ENCODE measurements at places on chromosomes 7 and 10.

DNA sequence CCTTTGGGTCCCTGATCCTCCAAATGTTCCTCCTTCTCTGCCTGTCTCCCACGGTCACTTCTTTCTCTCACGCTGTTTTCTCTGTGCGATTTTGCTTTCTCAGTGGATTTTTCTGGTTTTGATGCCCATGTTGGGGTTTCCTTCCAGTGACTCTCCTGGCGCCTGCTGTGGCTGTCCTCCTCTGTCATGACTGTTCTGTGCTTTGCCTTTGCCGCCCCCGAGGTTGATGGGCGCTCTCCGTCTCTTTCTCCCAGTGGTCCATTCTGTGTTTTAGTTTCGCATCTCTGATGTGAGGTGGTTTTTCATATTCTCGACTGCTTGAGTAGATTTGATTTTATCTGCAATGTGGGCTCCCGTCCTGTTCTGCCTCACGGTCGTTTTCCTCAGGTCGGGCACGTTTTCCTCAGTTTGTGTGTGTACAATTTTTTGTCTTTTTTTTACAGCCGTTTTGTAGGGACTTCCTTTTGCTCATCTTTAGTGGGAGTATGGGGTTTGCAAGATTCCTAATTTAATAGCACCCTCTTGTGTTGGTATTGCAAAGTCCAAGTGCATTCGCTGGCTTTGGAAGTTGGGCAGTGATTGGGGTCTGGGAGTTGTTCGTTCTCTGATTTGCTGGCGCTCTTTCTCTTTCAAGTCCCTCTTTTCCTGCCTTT, 100.0 kb downstream of the INPP5A start:
- DNase-seq: peak; percentile 51

GRCh38 chr10:77290528-77291155, 347.0 kb downstream of the KCNMA1 start:
- DNase-seq: peak; percentile 34

DNA sequence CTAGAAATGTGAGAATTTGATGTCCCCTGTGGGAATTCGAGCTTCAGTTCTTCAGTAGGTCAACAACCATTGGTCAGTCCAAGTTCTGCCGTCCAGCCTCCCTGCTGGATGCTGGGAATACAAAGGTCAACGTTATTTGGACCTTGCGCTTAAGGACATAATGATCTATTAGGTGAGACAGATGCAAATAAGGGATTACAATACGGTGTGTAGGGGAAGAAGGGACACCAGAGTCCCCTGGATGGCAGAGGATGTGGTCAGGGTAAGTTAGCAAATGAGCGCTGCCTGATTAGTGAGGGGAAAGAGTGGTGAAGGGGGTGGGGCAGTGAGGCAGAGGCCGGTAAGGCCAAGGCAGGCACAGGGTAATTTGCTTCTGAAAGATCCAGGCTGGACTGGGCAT, 16.2 kb downstream of the CCNY start:
- no peak for DNase-seq

- DNase-seq: no peak
Measured at GRCh38 chr10:120833222-120833928, 17.8 kb upstream of the WDR11 start.

GRCh38 chr10:61921143-61921542, 19.6 kb downstream of the ARID5B start:
- DNase-seq: no peak

DNA sequence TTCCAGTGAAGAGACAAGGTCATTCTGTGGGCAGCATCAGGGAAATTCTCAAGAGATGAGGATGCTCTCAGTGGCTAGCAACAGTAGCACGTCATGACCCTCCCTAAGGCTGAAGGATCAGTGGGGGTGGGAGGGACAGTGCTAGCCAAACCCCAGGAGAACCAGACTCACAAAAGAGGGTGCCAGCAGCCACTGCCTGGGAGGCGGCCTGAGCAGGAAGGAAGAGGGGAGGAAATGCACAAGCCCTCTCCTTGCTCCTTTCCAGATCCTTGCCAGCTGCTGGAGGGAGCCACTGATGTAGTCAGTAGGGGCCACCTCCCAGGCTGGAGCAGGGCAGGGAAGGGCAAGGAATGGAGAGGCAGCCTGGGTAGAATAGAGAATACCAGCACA, 302.7 kb downstream of the RPS24 start:
- no peak for DNase-seq

- no peak for DNase-seq
Measured at GRCh38 chr10:113129117-113129516, 179.1 kb downstream of the TCF7L2 start.

GRCh38 chr10:100184426-100184825, 1.4 kb downstream of the ERLIN1 start:
- DNase-seq: no peak

DNA sequence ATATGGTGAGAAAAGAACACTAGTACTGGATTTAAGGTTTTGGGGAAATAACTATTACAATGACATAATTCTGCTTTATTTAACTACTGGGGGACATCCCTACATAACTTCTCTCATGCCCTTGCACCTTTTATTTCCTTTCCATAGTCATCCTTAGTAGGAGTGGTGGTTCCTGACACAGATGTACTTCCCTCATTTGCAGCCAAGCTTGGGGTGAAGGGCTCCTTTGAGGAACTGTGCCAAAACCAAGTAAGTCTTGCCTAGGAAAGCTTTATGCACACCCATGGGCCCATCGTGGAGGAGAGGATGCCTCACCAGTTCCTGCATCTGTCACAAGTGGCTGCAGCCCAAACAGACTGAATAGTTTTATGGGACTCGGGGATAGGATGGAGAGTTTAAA, 20.6 kb downstream of the ZDHHC6 start:
- DNase-seq: peak; percentile 34

DNA sequence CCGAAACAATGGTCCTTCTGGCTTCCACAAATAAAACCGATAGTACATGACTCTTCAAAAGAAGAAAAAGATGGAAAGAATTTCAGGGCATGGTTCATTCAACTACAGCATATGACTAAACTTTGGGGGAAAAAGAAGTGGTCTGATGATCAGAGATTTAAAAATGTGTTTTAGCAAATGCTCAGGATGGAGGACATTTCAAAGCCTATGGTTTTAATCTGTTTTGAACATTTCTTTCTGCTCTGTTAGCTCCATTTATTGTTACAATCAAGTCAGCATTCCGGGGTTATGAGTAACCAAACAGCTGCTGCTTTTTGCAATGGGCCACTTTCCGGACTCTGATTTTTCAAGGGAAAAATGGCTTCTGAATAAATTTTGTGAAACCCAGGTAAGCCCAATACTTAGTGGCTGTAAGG, 142.4 kb downstream of the CUBN start:
- no peak for DNase-seq

DNA sequence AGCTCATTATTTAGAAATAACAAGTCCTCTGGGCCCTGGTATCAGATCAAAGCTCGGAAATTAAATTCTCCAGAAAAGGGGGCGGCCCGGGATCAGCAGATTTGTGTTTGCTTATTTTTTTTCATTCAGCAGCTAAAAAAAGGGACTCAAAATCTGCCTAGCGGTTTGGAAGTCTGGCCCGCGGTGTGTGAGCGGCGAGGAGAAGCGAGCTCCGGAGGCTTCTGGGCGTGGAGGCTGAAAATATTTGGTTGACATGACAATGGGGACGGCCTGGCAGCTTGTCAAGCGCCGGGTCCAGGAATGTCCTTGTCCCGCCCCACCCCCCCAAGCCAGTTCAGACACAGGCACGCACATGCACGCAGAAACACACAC, 43.4 kb downstream of the FOXL3 start:
- no peak for DNase-seq

- no peak for DNase-seq
Measured at GRCh38 chr10:69647819-69648218, 17.8 kb downstream of the FAM241B start.

GRCh38 chr7:91165006-91165845, 99.0 kb upstream of the FZD1 start:
- DNase-seq: no peak

DNA sequence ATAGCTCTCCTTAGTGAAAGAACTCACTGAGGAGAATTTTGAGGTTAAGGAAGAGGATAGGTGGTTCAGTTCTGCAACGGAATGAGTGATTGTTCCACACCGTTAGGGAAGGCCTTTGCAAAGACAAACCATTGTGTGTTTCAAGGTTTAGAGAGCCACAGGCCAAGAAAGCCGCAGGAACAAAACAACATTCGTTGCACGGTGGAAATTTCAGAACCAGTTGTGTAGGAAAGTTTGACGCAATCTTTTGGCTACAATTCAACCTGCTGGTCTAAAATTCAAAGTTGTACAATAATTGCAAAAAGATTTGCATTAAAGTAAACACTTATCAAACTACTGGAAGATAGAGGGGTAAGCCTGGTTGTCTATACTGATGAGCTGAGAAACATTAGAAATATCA, 91.4 kb downstream of the FAM107B start:
- DNase-seq: no peak

DNA sequence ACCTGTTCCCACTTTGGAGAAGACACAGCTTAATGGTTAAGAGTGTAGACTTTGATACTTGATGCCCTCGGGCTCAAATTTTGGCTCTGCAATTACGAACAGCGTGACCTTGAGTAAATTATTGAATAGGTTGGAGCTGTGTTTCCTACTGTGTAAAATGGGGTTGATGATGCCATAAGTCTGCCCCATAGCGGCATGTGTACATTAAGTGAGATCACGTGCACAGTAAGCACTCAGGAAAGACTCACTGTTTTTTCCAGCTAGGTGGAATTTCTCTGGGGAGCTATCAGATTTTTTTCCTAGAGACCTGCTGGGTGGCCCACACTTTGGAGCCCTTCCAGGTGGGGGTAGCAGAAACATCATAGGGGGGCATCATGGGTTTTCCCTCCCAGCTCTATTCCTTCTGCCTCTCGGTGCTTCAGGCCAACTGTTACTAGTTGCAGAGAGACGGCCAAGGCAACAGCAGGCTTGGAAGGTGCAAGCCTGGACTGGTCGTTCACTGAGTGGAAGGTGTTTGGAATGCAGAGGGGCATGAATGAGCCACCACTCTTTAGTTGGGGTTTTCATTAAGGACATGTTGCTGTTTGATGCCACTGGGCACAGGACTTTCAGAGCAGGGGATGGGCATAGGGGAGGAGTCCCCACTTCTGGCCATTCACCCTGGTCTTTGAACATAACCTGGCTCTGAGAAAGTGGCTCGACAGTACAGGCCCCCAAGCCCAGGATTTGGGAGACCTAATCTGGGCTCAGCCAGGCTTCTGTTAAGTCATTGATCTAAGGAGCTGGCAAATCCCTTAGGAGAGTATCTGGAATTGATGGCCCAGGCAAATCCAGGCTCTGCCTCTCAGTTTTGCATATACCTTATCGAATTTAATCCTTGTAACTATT, 64.0 kb downstream of the SYPL1 start:
- peak; percentile 71 for DNase-seq

GRCh38 chr7:151715666-151716315, 161.1 kb downstream of the PRKAG2 start:
- no peak for DNase-seq

DNA sequence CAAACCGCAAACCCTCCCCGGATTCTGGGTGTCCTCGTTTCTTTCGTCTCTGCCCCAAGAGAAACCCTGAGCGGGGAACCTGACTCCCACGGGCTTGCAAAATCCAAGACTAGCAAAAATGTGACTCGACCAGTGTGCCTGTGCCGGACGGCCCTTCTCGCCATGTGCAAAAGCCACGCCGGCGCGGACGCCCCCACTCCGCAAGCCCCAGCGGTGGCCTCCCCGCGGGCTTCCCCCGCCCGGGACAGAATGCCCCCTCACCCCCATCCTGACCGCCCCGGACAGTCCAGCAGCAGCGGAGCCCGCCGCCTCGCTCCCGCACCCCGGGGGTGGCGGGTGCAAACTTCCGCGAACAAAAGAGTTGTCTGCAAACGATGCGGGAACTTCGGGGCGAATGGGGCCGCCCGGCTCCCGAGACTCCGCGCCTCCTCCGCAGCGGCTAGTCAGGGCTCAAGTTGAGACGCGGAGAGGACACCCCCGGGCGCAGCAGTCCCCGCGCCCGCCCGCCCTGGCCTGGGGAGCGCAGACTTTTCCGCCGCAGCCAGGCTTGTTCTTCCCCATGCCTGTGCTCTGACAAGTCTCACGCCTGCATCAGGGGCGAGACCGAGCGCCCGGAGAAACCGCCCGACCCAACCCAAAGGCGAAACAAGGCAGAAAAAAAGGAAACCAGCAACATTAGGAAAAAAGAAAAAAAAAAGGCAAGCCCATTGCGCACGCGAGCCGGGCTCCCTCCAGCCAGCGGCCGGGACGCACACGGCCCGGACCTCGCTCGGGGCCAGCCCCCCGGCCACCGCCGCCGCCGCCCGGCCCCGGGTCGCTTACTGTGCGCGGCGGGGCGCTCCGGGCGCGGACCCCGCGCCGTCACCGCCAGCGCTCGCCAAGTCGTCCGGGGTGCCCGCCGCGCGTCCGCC, 732 bp downstream of the FAM53B start:
- DNase-seq: peak; percentile 20

DNA sequence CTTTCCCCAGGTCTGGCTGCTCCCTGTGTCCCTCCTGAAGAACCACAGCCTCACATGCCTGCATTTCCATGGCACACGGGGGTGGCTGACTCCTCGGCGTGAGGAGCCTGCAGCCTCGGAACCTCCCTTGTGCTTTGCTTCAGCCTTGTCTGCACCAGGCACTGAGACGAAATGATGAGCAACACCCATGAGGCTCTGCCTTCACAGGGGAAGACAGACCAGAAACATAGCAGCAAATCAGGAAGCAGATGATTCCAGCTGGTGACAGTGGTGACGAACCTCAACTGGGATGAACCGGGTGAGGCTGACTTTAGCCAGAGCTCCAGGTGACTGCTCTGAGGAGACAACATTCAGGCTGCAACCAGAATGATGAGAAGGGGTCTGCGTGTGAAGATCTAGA, 84.5 kb upstream of the SMNDC1 start:
- DNase-seq: no peak

DNA sequence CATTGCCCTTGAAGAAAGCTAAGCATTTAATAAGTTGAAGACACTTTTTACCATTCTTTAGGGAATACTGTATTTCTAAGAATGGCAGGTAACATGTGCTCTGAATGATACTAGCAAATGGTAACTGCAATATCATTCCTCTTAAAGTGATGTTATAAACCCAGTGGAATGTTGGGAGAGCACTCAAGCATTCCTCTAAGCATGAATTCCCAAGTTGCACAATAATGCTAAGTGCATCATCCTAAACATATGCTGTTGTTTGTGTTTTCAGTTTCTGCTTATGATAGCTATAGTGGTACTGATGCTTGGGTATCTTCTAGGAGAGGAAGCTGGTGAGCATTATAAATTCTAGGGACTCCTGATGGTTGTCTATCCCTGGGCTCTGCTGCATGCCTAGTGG, 673.9 kb downstream of the PHTF2 start:
- peak; percentile 26 for DNase-seq

DNA sequence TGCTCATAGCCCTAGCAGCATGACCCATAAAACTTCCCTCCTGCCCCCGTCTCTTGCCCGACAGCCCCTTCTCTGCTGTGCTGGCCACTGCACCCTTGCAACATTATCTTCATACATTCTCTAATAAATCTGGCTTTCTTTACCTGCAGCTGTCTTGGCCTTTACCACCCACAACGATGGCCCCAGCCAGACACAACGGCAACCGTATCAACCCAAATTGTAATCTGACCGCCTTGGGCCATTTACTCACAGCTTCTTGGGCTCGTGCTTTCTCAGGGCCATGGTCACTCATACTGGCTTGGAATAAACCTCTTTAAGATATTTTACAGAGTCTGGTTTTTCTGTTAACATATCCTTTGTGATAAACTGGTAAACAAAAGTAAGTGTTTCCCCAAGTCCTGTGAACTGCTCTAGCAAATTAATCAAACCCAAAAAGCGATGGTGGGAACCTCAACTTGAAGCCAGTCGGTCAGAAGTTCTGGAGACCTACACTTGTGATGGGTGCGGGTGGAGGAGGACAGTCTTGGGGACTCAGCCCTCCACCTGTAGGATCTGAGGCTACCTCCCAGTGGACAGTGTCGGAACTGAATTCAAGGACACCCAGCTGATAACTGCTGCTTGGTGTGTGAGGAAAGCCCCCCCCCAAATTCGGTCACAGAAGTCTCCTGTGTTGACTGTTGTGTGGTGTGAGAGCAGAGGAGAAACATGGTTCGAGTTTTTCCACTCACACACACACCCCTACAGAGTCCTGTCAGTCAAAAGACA, 87.6 kb upstream of the ATP6V0A4 start:
- peak; percentile 20 for DNase-seq

All from NCI-H82 (cell line).